ENCODE measurements at places on chromosomes 7 and 10.

DNA sequence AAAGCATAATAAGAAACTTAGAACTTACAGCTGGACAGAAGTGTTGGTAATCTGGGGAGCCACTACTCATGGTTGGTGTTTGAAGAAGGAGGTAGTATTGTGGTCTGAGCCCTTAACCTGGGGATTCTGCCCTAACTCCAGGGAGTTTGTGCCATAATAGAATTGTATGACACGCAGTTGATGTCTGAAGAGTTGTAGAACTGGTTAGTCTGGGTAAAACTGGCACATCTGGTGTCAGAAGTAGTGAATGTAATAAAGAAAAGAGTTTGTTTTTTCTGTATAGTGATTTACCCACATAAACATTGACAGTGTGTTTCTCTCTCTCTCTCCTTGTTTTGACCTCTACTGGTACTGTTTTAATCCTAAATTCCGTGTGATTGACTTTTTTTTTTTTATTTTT lies 448.1 kb upstream of the SEMA3D start:
- no peak for DNase-seq

DNA sequence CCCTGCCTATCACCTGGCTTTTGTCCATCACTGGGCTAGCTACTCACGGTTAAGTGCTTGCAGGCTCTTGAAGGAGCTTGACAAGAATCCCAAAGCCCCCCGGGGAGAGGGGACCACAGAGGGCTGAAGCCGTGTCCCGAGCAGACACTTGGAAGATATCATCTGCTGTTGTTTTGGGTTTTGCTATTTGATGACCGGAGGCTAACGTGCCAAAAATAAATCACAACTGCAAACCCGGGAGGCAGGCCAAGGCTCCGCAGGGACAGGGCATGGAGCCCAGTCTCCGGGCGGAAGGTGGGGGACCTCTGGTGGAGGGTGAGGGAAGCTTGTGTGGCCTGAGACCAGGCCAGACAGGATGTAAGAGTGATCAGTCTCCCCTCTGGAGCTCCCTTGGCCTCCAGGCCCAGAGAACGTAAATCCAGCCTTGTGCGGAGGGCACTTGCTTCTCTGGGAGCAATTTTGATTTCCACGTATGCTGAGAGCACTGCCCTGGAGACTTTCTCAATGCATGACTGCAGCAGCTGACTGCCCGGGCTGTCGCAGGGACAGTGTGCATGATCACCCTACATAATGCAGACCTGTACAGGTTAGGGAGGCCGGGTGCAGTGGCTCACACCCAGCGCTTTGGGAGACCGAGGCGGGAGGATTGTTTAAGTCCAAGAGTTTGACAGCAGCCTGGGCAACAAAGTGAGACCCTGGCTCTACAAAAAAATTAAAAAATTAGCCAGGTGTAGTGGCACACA lies at the start of gene PHKG1:
TSS of gene PHKG1 (minus strand) at position 164 of the 743 bp plus-strand sequence. CDS start 4,011 bp downstream, outside the sequence.
- no peak for DNase-seq

- no peak for DNase-seq
Measured at GRCh38 chr7:90816511-90817142, 220.5 kb downstream of the CDK14 start.

- DNase-seq, result no peak
Measured at GRCh38 chr10:60597513-60597912, 180.8 kb upstream of the CDK1 start.

GRCh38 chr10:47288236-47288635 lies 11.8 kb upstream of the GDF10 start:
- no peak for DNase-seq

DNA sequence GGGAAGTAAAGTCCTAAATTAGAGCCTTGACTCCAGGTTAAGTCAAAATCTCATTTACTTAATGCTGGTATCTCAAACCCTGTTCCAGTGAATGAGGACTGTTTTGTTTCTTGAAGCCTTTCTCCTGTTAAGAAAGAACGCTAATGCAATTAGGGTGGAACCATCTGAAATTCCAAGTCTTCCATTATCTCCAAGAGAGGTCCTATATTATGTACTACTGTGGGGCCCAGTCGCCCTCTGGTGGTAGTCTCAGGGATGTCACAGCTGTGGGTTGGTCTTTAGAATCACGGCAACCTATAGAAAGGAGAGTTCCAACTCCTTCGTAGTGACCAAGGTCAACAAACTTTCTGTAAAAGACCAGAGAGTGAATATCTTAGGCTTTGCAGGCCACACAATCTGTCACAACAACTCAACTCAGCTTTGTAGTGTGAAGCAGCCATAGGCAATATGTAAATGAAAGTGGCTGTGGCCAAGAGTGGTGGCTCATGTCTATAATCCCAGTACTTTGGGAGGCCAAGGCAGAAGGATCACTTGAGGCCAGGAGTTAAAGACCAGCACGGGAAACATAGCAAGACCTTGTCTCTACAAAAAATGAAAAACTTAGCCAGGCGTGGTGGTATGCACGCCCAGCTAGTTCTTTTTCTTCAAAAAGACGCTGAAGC lies 9.3 kb downstream of the RPP38 start:
- peak; percentile 50 for DNase-seq
